ENCODE measurements at places on chromosomes 4 and X.

GRCh38 chrX:70437921-70438665 lies 6.5 kb upstream of the DLG3 start:
- no peak for DNase-seq

GRCh38 chr4:184961660-184962059 lies 56.6 kb upstream of the HELT start:
- DNase-seq = no peak

DNA sequence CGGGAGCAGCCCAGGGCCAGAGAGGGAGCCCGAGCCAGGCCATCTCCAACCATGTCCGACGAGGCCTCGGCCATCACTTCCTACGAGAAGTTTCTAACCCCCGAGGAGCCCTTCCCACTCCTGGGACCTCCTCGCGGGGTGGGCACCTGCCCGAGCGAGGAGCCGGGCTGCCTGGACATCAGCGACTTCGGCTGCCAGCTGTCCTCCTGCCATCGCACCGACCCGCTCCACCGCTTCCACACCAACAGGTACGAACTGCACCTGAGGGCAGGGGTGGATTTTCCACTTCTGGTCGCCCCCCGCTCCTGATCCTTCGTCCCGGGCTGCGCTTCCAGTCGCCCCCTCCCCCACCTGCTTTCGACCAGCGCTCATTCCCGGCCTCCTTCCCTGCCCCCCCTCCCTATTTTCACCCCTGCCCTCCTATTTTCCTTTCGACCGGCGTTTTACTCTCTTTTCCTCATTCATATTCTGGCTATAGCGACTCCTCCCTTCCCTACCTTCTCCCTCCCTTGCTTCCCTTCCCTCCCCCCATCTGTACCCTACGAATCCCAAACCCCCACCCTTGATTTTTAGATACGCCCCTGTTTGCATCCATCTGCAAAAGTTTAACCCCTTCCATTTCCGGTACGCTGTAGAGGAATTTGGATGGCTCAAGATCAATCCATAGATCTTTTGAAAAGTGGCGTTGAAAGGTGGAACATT lies 633 bp downstream of the FAM199X start:
- DNase-seq = no peak

- no peak for DNase-seq
These were observed 56.6 kb upstream of the TNIP3 start for GRCh38 chr4:121220698-121221097.

DNA sequence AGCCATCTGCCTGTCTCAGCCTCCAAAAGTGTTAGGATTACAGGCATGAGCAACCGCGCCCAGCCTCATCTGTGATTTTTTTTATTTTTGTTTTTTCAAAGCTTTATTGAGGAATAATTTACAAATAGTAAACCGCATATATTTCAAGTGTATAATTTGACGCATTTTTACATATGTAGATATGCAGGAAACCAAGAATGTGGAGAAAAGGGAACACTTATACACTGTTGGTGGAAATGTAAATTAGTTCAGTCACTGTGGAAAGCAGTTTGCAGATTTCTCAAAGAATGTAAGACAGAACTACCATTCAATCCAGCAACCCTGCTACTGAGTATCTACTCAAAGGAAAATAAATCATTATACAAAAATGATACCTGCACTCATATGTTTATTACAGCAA lies 85.9 kb downstream of the SLC16A2 start:
- no peak for DNase-seq

DNA sequence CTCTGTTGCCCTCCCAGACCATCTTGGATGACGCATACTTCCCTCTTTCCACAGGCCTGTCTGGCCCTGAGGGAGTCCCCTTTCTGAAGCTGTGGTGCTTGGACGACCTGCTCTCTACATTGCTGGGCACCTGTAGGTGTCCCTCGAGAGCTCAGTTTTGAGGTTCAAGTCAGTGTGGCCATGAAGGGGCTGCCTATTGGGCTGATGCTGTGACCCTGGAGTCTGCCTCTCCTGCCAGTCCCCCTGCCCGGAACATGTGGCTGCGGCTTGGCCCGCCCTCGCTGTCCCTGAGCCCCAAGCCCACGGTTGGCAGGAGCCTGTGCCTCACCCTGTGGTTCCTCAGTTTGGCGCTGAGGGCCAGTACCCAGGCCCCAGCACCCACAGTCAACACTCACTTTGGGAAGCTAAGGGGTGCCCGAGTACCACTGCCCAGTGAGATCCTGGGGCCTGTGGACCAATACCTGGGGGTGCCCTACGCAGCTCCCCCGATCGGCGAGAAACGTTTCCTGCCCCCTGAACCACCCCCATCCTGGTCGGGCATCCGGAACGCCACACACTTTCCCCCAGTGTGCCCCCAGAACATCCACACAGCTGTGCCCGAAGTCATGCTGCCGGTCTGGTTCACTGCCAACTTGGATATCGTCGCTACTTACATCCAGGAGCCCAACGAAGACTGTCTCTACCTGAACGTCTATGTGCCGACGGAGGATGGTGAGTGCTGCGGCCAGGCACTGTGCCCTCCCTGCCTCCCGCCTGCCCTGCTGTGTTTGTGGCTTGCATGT lies 3.0 kb downstream of the NLGN3 start:
- no peak for DNase-seq

DNA sequence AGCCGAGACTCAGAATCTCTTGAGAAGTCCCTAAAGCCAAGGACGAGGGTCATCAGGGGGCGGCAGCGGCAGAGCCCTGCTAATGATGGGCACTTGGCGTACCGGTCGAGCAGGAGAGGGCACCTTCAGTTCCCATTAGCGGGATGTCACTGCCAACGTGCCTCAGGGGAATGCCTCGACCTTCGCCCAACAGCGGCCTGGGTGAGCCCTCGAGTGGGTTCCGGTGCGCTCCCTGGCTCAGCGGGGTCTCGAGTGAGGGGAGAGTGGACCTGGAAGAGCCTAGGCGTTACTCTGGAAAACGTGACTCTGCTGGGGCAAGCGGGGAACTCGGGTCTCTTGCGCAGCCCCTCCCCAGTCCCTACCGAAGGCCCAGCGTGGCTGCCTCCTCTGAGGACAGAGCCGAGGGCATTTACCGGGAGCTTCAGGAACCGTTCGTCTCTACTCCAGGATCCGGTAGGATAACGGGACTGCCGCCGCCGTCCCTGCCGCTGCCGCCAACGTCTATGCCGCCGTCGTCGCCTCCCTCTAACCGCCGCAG lies 36.9 kb downstream of the PGRMC1 start:
- no peak for DNase-seq

GRCh38 chrX:40473460-40474204 lies 107.1 kb upstream of the ATP6AP2 start:
- no peak for DNase-seq

- DNase-seq = no peak
These were observed 408.9 kb upstream of the CTSO start for GRCh38 chr4:156362581-156362980.

DNA sequence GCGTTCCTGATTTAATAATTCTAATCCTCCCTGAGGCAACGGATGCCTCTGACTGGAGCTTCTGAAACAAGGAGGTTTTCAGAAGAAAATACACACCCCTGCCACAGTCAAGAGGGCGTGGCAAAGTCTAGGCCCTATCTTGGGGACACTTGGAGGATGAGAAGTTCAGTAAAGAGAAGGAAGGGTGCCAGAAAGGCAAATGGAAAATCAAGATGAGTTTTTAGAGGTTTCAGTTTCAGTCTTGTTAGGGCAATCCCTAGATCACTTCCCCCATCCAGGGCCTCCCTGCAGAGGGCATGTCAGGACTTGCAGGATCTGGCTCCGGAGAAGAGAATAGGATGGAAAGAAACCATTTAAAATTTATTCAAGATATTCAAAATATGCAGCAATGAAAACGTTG lies 28.5 kb upstream of the FGF2 start:
- peak; percentile 11 for DNase-seq

DNA sequence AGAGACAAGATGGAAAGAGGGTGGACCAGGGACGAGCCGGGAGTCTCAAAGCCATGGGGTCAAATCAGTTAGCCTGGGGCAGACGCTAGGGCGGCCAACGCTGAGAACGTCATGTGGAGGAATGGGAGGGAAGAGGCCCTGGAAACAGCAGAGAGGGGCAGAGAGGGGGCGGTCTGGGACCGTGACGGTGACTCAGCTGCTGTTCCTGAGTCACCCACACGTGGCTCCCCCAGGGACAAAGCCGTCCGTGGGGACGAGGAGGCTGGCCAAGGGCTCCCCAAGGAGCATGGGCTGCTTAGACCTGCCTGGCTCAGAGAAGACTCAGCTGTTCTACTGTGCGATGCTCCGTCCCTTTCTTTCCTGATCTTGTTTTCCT lies 108.4 kb upstream of the LRPAP1 start:
- DNase-seq = no peak

GRCh38 chr4:151703401-151703800 lies 57.4 kb downstream of the GATB start:
- no peak for DNase-seq

DNA sequence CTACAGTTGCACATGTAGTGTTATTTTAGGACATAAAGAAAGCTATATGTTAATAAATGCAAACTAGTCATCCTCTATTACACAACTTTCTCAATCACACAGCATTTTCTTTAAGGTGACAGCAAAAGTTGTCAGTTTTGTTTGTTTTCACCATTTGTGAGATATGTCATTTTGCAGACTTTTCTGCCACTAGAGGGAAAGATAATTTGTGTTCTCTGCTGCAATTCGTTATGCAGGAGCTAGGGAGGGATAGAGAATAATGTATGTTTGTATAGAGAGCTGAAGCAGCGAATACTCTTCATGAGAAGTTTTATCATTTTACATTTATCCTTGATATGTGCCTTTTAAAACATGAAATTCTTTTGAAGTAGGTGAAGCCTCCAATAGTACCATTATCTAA lies 670.6 kb upstream of the ATOH1 start:
- no peak for DNase-seq

- no peak for DNase-seq
These were observed 13.3 kb upstream of the CENPU start for GRCh38 chr4:184747034-184747830.
